ENCODE measurements at places on chromosomes 2 and 18.

- DNase-seq = no peak
Measured at GRCh38 chr2:150526827-150527226, 39.4 kb upstream of the RND3 start.

GRCh38 chr2:68807821-68808266 lies 63.4 kb downstream of the BMP10 start:
- no peak for DNase-seq

GRCh38 chr2:215022418-215022817 lies 116.0 kb downstream of the ABCA12 start:
- no peak for DNase-seq

DNA sequence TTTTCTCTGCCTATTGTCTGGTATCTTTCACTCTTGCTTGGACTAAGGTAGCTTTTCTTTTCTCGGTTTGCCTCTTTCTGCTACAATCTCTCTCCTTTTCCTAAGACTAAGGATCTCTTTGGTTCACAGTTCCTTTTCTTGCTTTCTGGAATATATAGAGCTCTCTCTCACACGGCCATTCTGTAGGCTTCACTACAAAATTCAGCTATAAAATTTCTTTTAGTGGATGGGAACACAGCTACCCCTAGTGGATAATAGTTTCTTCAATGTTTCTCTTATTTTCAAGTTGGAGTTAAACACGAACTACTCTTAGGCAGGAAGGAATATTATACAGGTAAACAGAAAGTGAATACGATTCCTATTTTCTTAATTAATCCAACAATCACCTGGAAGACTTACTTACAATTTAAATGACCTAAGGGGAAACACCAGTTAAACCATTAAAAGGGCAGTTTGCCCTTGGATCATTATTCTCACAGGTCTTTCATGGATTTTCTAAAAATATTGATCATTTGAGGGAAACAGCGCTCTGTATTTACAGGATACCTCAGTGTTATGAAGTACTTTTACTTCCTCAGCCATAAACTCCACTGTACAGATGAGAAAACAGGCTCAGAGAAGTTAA lies 140.5 kb downstream of the LRP2 start:
- no peak for DNase-seq

DNA sequence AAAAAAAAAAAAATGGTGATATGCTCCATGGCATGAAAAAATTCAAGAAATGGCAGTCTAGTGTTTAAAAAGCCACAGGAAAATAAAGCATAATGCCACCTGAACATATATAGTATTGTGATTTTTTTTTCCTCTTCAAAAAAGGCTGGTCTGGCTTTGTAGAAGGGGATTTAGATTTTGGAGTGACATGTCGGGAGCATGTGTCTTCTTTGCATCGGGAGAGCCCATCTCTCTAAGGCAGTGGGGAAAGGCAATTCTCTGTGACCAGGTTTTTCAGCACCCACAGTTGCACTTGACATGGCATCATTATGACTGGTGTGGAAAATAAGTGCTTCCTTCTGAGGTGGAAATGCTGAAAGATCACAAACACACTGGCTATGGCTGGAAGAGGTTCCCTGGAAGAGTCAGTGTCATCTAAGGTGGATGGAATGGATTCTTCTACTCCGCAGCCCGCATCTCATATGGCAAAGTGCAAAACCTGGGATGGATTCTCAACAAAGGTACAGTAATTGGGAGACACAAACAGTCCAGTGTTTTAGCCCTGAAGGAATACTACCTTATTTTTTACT lies 172.5 kb downstream of the AGAP1 start:
- no peak for DNase-seq

DNA sequence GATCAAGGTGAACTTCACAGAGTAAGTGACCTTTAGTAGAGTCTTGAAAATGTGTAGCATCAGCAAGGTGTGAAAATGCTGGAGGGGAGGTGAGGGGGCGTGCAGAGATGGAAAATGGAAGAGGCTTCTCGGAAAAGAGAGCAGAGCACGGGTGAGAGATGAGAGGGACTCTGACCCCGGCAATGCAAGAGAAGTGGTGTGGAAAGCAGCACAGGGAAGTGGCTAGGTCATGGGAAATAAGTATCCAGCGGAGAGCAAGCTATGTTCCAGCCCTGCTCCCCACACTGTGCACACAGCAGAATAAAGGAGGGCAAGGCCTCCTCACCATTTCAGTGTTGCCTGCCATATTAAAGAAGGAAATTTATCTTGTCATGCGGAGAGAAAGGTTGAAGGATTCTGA lies 241.7 kb upstream of the DOK6 start:
- DNase-seq = no peak

GRCh38 chr2:192194265-192194865 lies 368 bp downstream of the TMEFF2 start:
- no peak for DNase-seq
